Activated CD4-positive, CD25-positive, alpha-beta regulatory T cell treated with anti-CD3 and anti-CD28 coated beads, Interleukin-2, amount 50 U/mL, for 24 hours (primary cell): ENCODE measurements at places on chromosomes 1 and 21.

- no peak for ATAC-seq
Observed at GRCh38 chr1:188817814-188818213, 1659.8 kb downstream of the BRINP3 start.

GRCh38 chr21:46046471-46046870 lies 51.4 kb upstream of the COL6A2 start:
- ATAC-seq = no peak

DNA sequence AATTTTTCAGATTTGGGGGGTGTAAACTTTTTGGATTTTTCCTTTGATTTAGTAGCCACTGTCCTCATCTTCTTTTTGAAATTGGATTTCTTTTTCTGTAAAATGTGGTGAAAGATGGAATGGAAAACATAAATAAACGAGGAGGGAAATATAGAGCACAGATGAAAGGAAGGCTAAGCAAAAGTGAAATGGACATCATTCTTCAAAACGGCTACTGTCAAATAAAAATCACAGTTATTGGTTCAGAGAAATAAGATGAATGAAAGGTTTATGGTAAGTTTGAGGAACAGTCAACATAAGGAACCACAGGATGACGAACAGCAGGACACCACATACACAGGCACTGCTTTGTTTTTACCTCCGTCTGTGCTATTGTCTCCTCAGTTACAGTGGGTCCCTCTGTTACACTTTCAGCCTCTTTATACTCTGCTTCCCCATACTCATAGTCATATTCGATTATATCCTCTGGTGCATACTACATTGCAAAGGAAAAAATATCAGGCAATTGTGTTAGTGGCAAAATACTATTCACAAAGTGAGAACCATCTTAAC lies 82.4 kb downstream of the COL11A1 start:
- ATAC-seq = no peak

GRCh38 chr21:43317254-43317748 lies 109.6 kb downstream of the SIK1 start:
- no peak for ATAC-seq

- ATAC-seq = no peak
Observed at GRCh38 chr1:156483397-156483796, 17.2 kb downstream of the MEF2D start.

DNA sequence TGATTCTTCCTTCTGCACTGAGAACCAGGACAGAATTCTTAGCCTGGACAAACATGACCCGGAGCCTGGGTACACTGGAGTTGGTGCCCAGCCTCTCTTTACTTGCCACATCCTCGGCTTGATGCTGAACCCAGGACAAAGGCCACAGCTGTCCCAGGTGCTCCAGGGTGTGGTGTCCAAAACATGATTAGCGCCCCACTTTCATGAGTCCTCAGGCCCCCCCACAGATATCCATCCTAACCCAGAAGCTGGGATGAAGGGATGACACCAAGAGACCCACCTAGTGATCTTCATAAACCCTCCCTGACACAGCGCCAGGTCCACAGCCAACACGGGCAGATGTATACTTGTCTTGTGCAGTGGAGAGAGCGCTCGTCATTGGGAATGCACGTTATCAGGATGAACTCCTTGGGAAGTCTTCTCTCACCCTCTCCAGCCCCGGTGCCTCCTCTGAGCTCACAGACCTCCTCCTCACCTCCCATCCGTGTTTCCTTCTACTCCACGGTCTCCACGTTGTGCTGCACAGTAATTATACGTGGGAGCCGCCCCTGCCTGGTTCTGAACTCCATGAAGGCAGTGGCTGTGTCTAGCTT lies 3.6 kb downstream of the ABCA4 start:
- ATAC-seq = no peak

DNA sequence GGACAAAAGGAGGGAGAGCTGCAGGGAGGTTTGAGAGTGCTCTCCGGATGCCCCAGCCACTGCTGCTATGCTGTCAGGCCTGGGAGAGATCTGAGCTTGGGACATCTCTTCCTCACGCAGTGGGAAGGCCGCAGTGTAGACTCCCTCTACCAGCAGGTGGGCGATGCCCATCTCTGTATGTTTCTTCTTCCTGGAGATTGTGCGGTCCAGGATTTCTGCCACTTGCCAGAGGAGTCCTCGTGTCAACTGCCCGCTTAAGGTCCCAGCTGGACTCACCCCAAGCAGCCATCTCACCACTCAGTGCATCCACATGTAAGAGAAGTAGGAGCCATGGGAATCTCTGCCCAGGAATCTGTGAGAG lies 10.9 kb downstream of the CPLANE2 start:
- ATAC-seq = no peak

DNA sequence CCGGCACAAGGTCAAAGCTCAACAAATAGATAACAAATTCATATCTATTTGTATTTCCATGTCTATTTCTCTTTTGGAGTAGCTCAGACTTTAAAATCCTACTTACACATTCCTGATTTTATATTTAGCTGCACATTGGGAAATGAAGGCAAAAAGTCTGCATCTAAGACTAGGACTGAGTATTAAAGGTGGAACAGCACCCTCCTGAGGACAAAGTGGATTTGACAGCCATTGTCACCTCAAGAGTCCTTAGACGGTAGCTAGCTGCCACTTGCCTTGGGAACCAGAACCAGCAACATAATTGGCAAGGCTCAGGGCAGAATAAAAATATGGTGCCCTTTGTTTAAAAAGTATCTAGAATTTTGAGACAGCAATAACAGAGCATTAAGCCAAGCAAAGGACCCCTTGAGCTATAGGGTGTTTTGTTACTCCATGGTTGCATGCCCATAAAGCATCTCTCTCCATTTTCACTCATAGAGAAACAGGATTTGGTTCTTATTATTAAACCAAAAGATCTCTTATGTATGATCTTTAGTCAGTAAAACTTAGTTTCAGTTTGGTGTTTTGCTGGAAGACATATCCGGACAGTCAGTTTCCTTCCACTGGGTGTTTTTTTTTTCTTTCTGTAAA lies 30.0 kb upstream of the SGIP1 start:
- peak; percentile 53 for ATAC-seq

GRCh38 chr1:22412932-22413727 lies 38.5 kb upstream of the ZBTB40 start:
- ATAC-seq = no peak
